HEK293T (cell line): ENCODE measurements at places on chromosomes 7 and 10.
A peak's percentile ranks its signal among the peaks of the same experiment; 100 is the strongest.

DNA sequence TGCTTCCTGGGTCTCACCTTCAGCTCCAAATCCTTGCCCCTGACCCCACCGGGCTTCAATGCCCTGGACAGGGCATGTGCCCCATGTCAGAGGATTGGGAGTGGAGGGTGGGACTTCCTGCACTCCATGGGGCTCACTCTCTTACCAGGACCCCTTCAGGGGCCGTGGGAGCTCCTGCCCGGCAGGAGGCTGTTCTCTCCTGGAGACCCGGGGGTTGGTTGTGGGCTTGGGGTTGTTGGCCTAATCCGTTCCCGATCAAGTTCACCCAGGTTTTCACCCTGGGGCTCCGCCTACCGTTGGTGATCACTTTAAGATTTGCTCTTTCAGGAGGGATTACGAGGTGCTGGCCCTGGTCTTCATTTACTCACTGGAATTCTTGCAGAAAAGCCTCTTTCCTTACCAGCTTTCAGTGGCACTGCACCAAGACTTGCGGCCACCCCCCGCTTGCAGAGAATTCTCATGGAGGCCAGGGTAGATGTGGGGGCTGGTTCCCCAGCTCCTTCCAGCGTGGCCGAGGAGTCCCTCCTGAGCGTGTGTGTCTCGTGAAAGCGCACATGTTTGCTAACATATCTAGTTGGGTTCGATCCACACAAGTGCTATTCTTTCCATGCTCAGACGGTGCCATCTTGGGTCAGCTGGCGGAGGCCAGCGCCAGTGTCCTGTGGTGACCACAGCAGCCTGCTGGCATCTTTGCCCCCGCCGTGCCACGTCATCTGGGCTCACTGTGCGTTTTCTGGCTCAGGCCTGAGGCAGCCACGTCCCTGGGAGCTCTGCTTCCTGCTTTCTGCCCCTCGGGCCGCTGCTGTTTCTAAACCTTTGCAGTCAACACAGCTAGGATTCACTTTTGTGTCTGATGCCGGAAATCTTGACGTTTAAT, 15.6 kb downstream of the PWWP2B start:
- DNase-seq: no peak

GRCh38 chr7:74542558-74543117, 88.9 kb downstream of the GTF2IRD1 start:
- DNase-seq: no peak

- DNase-seq: no peak
These were observed 336.7 kb upstream of the KLF6 start for GRCh38 chr10:4121502-4122380.

- DNase-seq: no peak
These were observed 77.0 kb downstream of the OAT start for GRCh38 chr10:124341768-124342135.

- DNase-seq: no peak
These were observed 29.9 kb upstream of the ZNF273 start for GRCh38 chr7:64873155-64873500.

- DNase-seq: no peak
These were observed 41.4 kb downstream of the SYPL1 start for GRCh38 chr7:106070567-106071254.

- no peak for DNase-seq
These were observed 66.5 kb downstream of the PPP1R9A start for GRCh38 chr7:94973844-94974243.

DNA sequence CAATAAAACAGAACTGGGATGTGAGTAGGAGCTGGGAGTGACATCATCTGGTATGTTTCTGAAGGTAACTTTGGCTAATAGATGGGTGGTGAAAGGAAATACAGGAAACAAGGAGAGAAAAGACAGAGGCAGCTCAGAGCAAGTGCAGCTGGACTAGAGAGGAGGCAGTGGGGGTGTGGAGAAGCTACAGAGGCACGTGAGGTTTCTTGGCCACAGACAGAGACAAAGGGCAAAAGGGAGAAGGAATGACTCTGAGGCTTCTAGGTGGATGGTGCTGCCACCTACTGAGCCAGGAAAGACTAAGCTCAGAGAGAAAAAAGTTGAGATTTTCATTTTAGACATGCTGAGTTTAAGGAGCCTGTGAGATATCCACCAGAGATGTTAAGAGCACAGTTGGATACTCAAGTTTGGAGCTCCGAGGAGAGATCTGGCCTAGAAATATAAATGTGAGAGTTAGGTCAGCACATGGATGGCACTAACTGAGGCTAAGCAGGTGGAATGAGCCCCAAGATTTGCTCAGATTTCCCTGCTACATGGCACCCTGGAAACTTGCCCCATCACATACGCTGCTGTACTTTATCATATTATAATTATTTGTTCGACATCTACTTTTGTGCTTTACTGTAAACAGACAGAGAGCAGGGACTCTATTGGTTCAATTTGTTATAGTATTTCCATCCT, 293.0 kb upstream of the IMMP2L start:
- peak; percentile 56 for DNase-seq

DNA sequence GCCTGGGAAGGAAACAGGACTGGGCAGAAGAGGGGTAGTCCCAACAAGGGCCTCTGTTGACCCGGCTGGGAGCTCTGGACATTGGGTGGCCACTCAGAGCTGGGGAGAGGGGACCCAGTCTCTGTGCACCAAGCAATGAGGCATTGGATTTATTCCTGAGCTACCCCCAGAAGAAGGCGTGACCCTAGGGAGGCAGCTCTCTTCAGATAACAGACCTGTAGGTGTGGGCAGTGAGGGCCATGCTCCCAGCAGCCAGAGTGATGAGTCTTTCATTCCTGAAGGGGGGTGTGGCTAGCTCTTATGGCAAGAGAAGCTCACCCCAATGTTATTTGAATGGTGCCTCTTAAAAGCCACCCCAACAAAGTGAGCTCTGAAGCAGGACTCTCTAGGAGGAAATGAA, 20.4 kb downstream of the TEX36 start:
- no peak for DNase-seq

GRCh38 chr10:12319076-12319475, 30.3 kb upstream of the CAMK1D start:
- no peak for DNase-seq

- DNase-seq: peak; percentile 62
These were observed 69.3 kb downstream of the AP3M1 start for GRCh38 chr10:74081192-74081803.

DNA sequence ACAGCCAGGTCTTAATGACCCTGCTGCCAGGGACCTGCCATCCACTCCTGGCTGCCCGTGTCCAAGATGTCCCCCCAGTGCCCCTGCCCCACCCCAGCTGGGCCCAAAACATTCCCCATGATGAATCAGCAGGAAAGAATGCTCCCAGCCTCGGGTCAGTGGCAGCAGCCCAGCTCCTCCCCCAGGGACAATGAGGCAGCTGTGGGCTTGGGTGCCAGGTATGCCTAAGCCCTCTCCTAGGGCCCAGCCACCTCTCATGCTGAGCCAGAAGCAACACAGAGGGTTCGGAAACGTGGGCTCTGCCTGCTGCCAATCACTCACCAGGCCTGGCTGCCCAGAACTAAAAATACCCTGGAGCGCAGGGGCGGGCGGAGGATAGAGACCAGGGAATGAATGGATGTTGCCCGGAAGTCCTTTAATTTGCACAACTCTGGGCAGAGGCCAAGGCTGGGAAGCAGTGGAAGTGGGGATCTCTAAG, 1.5 kb upstream of the LOXL4 start:
- DNase-seq: no peak

DNA sequence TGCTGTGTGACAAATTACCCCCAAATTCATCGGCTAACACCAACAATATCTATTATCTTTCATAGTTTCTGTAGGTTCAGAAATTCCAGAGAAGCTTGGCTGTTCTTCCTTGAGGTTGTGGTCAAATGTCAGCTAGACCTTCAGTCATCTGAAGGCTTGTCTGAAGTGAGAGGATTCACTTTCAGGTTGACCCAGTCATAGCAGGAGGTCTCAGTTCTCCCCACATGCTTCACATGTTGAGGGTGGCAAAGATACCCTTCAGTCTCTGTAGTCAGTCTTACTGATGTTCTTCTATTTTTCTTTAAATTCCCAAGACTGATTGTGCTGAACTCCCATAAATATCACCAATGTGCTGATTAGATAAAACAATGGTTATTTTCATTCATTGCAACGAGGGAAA, 1692.0 kb downstream of the REEP3 start:
- DNase-seq: no peak

GRCh38 chr10:130000918-130001317, 36.8 kb upstream of the EBF3 start:
- no peak for DNase-seq

GRCh38 chr10:29948881-29949355, 110.5 kb downstream of the JCAD start:
- DNase-seq: no peak

DNA sequence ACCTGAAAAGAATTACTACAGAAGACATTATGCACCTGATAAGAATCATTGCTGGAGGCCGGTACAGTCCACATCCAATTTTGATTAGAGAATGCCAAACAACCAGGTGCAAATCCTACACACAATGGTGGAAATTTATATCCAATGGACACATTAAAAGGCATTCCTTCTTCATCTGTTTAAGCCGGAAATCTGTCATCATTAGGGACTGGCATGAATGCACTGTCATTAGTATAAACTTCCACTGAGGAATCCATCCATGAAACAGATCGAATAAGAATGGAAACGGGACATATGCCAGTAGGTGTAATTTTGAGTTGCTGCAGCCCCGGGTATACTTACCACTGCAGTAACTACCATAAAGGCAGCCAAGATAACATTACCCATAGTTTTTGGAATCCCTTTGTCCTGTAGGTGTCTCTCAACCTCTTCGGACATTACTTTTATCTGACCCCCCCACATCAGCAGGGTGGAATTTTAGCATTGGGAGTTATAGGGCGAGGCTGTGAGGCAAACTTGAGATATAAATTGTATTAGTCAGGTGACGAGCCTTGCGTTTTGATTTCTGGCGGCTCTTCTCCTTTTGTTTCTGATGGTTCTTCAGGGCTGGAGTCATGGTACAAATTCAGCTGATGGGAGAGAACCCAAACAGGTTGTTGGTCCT, 36.5 kb upstream of the AKR1C2 start:
- DNase-seq: no peak

DNA sequence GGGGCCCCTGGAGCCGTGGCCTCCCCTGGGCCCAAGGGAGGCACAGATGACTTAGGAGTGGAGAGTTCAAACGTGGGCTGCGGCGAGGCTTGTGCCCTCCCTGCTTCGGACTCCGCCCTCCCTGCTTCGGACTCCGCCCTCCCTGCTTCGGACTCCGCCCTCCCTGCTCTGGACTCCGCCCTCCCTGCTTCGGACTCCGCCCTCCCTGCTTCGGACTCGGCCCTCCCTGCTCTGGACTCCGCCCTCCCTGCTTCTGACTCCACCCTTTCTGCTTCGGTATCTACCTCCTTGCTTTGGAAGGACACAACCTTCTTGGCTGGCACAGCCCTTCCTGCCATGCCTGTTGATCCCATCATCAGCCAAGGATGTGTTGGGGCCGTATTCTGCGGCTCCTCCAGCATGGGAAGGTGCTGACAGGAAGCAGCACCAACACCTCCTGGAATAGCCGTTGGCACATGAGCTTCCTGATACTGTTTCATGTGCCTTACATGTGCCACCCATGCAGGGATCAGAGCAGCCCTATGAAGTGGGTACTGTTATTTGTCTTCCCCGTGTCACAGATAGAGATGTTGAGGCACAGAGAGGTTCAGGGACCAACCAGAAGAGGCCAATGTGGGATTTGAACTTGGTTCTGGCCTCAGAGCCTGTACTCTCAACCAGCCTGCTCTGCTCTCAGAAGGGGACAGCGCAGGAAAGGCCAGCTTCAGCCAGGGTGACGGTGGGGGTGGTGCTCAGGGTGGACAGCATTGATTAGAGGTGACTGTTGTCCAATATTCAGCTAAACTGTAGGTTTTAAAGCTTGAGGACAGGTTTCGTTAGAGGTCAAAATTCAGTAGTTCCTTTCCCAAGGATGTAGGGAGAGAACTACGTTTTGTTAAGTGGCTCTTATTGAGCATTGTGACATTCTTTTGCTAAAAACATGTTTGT, 114.5 kb downstream of the NKX6-2 start:
- no peak for DNase-seq

GRCh38 chr7:91898240-91898992, 17.9 kb upstream of the MTERF1 start:
- DNase-seq: no peak

DNA sequence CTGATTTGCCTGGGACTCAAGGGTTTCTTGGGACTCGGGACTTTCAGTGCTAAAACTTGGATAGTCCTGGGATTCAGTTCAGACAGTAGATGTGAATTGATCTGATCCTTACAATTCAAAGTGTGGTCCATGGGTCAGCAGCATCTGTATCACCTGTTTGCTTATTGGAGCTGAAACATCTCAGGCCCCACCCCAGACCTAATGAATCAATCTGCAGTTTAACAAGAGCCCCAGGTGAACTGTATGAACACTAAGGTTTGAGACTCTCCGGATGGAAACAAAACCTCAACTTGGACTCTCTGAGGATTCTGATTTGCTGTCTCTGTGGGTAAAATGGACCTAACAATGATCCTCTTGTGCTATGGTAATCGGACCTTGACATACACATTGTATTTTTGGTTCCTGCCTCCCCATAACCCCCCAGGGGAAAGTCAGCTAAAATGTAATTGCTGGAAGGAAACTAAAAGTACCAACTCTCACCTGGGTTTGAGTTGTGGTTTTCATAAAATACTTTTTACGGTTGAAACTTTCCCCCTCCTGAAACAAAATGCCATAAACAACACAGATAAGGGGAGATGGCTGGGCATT, 11.7 kb downstream of the CYP26A1 start:
- no peak for DNase-seq

DNA sequence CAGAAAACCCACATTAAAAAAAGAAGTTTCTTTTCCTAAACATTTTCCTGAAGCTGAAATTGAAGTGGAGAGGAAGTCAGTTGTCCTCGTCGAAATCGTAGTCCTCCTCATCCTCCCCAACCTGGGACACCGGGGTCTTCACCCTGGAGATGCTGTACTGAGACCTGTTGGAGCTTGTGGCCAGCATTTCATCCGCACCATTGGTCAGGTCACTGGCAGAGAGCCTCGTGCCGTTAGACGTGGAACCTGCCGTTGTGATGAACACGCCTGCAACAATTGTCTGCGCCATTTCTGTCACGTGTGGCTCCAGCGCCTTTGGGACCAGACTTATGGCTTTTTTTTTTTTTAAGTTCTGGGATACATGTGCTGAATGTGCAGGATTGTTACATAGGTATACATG, 23.8 kb downstream of the CD36 start:
- DNase-seq: no peak
